ENCODE measurements at places on chromosomes 13 and 19. TPM values are rescaled to one million over a fixed set of nuclear protein-coding genes. Genes with fewer than 3 reads are reported as not detected.

DNA sequence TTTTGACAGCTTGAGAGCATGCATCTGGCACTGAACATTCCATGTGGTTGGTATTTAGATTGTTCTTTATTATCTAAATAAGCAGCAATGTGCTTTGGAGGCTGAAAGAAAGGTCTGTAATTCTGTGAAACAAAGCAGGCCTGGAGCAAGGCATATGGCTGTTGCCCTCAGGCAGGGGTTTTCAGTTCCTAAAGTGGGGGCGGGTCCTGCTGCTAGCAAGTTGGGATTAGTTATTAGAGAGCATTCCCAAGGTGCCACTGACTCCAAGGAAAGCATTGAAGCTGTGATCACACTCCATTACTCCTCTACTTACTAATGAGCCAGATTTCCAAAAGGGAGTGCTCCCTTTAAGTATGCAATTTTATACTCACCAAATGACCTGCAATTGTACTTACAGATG lies 432.2 kb downstream of the OLFM4 start:
- no peaks in the 10 kb centered on the region for H3K27me3 ChIP-seq
- no peak overlapping the region for H3K27ac ChIP-seq
- H3K4me1 ChIP-seq = no peaks in the 10 kb centered on the region
- no peak overlapping the region for H3K4me3 ChIP-seq

DNA sequence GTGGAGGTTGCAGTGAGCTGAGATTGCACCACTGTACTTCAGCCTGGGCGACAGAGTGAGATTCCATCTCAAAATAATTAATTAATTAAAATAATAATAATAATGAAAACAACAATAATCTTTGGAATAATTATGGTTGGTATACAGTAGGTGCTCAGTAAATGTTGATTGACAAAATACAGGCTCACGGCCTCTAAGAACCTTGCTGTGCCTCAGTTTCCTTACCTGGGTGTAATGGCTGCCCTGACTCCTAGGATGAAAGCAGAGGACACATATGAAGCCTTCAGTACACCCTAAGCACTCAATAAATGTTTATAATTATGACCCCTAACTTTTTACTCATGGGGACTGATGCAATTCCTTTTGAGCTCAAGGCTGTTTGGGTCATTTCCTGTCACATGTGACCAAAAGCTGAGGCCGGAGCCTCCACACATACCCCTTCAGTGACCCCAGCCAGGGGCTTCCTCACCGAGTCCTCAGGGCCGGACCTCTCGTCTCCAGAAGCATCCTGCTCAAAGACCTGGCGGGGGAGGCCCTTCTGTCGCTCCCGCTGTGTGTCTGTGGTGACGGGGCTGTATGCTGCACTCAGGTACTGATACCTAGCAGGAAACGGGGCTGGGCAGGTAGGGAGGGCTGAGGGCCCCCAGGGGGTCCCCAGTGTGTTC lies 10.5 kb downstream of the DOCK6 start:
- H3K4me1 ChIP-seq = peaks cover 6% of the 10 kb centered on the region
- no peak overlapping the region for H3K4me3 ChIP-seq
- H3K36me3 ChIP-seq = peaks cover 67% of the 10 kb centered on the region
- H3K27ac ChIP-seq = no peak overlapping the region

- no peak overlapping the region for H3K27ac ChIP-seq
- no peak overlapping the region for H3K4me3 ChIP-seq
- H3K36me3 ChIP-seq = no peaks in the 10 kb centered on the region
- no peaks in the 10 kb centered on the region for H3K27me3 ChIP-seq
These were observed 274.5 kb downstream of the DCT start for GRCh38 chr13:94204946-94205345.

DNA sequence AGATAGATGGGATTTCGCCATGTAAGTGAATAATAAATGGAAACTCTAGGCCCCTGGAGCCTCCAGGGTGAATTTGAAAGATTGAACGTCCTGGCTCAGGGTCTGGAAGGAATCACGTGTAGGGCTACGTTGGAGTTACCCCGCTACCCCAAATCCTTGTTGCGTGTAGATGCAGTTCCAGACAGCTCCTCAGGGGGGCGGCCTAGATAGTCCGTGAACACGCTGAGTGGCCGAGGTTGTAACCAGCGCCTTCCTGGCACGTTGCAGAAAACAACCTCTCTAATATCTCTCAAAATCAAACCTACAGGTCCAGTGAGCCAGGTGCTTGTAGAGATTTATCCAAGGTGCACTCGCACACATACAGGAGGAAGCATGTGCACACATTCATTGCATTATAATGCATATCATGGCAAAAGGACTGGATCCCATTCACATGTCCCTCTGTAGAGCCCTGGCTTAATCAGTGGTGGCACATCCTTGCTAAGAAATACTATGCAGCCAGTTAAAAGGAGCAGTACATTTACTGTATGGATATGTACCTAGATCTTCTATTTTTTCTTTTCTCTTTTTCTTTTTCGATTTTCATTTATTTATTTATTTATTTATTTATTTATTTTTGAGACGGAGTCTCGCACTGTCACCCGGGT lies 2.5 kb upstream of the KEAP1 start:
- peaks cover 29% of the 10 kb centered on the region for H3K27me3 ChIP-seq
- no peaks in the 10 kb centered on the region for H3K36me3 ChIP-seq
- H3K27ac ChIP-seq = no peak overlapping the region

ICAM4 gene
- total RNA-seq = not detected

All from gastroesophageal sphincter (tissue), 4 donors.